SHP77 (cell line): ENCODE measurements at places on chromosomes 7 and 10.

- DNase-seq = no peak
Observed at GRCh38 chr10:103714232-103714891, 141.0 kb downstream of the SH3PXD2A start.

GRCh38 chr10:123552760-123553554, 113.2 kb upstream of the GPR26 start:
- no peak for DNase-seq

DNA sequence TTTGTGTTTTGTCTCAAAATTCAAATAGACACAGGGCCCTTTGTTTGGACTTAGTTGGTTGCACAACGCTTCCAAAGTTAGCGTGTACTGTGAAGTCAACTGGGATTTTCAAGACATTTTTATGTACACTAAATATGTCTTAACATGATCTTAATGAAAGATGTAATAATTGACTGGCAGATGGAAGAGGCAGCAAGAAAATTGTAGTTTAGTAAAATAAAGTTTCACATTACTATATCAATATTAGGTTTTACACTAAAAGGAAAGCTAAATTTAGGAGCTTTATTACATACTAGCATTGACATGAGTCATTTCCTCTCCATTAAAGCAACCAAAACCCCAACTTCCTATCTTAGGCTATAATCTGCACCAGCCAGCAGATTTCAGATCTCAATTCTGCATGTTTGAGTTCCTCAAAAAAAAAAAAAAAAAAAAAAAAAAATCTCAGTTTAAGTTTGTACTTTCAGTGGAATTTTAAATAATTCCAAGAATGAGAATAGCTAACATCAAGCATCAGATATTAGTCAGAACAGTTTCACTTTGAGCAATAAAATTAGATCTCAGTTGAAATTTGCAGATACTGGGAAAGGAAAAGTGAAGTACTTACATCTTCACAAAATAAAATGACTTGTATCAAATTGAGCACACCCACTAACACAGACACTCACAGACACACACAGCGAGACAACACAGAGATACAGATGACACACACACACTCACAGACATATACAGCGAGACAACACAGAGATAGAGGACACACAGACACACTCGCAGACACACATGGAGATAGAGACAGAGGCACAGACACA, 346.6 kb upstream of the KLF6 start:
- no peak for DNase-seq

DNA sequence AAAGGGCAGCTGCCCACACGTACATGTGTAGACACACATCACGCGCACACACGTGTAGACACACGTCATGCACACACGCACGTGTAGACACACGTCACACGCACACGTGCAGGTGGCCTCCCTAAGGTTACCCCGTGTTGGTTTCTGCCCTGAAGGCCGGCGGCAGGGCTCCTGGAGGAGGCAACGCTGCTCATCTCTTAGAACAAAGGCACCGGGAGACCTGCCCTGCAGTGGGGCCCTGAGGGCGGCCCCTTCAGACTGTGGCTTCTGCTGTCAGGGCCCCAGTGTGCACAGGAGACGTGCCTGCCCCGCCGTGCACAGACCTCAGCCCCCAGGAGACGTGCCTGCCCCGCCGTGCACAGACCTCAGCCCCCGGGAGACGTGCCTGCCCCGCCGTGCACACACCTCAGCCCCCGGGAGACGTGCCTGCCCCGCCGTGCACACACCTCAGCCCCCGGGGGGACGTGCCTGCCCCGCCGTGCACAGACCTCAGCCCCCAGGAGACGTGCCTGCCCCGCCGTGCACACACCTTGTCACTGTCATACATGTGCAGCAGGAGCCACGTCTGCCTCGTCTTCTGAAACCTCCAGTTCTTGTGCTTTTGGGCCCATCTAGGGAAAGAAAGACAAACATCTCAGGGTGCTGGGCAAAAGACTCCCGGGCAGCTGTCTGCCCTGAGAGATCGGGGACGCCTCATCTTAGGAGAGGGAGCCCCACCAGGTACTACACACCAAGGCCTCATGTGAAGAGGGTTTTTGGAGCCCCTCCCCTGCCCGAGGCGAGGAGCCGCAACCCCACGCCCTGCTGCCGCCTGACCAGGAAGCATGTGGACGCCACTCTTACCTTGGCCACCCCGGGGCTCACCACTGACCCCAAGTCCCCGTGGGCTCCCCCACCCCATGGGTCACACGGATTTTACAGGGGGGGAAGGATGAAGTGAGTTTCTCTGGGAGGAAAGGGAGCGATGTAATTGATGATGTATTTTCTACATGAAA, 17.3 kb downstream of the CYP2W1 start:
- DNase-seq = no peak

GRCh38 chr10:68606918-68607317, 46.8 kb downstream of the TET1 start:
- no peak for DNase-seq

DNA sequence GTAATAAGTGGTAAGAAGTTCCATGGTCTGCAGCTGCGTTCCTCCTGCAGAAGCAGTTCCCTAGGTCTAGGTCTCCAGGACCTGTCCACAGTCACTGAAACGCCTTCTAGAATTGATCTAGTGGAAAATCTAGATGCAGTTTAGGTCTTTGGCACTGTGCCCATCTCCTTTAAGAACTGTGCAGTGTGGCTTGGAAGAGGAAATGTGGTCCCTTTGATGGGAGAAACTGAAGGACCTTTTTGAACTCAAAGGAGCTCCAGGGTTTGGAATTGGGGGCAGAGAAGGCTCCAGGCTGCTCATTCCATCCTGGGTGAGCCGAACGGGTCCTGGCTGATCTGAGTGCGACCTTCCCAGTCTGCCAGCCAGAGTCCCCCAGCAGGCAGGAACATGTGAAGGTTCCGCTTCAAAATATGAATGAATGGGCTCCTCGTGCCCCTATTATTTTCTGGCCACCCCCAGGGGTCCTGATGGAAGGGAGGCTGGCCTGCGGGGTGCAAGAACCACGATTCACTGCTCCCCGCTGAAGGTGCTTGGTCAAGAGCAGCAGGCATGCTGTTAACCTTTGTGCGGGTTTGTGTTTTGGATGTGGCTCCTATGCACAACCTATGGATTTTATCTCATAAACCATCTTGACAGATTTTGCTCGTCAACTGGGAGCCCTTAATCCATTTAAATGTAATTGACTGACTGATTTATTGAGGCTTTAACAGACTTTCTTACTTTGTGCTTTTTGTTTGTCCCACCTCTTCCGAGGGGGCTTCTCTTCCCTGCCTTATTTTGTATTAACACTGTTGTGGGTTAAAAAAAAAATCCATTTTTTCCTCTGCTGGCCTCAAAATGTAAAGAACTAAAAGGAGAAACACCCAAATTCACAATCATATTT, 36.7 kb downstream of the ZNF467 start:
- DNase-seq = no peak

DNA sequence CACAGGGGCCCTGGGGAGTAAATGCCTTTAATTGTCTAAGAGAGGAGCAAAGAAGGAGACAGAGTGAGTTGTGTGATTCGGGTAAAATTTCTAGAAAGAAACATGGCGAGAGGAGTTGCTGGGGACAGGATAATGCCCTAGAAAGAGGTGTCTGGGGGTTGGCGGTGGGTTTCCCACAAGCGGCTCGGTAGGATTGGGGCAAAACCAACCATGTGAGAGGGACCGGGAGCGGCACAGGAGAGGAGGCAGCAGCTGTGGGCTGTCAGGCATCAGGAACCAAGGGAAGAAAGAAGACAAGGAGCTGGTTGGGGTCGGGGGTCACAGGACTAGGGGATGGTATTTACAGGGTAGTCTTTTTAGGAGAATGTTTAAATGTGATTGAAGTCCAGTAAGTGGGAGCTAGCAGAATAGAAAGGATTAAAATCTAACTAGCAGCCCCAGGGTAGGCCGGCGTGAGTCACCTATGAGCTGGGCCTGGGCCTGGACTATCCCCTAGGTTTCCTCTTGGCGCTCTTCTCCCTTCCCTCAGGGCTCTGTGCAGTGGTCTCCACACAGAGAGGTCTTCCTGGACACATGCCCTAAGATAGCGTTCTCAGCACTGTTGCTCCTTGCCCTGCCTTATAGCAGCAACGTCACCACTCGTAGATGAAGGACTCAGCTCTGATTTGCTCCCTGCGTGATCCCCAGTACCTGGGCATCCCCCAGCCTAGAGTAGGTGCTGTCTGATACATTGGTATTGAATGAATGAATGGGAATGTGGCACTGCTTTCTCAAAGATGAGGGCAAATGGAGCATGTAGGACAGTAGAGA, 32.6 kb downstream of the IKZF1 start:
- no peak for DNase-seq

DNA sequence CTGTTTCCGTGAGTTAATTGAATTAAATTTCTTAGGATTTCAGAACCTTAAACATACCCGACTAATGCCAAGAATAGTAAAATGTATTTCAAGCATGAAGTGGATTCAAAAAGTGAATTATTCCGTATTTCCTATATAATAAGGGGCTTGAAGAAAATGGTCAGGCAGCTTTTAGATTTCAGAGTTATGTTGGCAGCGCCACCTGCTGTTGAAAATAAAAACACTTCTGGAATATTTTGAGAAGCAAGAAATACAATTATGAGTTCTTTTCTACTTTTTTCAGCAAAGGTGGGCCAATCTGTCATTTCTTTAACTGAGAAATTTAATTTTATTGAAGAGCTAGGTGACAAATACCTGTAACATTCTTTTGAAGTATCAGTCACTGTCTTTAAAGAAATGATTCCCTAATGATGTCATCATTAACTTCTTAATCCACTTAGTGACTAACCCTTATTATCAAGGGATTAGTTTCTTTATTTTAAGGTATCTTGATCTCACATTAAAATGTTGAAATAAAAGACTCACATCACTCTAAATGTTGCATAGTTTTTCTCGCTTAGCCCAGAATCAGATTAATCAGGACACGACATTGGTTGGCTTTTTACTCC, 36.6 kb upstream of the AGR3 start:
- peak; percentile 47 for DNase-seq

- no peak for DNase-seq
Observed at GRCh38 chr7:75980430-75981202, 13.8 kb downstream of the TMEM120A start.

- no peak for DNase-seq
Observed at GRCh38 chr10:99698504-99699080, 33.3 kb downstream of the COX15 start.

- DNase-seq = no peak
Observed at GRCh38 chr7:112005205-112005775, 200.9 kb downstream of the DOCK4 start.

DNA sequence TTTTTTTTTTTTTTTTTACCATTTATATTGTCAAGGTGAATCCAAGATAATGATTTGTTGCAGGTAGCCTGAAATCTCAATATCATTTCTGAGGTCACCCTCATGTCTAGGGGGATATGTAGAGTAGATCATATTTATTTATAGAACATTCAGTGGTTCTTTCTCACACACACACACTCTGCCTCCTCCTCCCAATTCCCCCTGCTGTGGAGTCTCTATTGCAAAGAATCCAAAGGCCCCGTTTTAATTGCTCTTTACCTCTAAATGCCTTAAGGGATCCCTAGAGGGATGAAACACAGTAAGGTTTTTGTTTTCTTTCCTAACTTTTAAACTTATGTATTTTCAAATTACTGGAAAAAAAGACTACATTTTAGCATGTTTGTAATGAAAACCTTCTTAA, 170.0 kb downstream of the PRKG1 start:
- no peak for DNase-seq
